ENCODE measurements at places on chromosomes 16 and 17. TPM values are rescaled to one million over a fixed set of nuclear protein-coding genes. Genes with fewer than 3 reads are reported as not detected.

CHD9NB gene
- 2.2 TPM for total RNA-seq

GRB7 gene
- 45.3 TPM for total RNA-seq

PIK3R6 gene
- 0.16 TPM for total RNA-seq

TOX3 gene
- 0.60 TPM for total RNA-seq

SLC35G6 gene
- not detected for total RNA-seq

GRAP gene
- 1.00 TPM for total RNA-seq

NEUROD2 gene
- not detected for total RNA-seq

P2RX1 gene
- total RNA-seq = 0.68 TPM

EXOC7 gene
- total RNA-seq = 91.1 TPM

HSD11B2 gene
- total RNA-seq = 6.6 TPM

All from esophagus mucosa (tissue), 1 donor.